ENCODE measurements at places on chromosomes 11 and 22. TPM values are rescaled to one million over a fixed set of nuclear protein-coding genes. Genes with fewer than 3 reads are reported as not detected.

GRCh38 chr11:118334745-118335144 lies 7.8 kb downstream of the CD3D start:
- no peak for DNase-seq

DNA sequence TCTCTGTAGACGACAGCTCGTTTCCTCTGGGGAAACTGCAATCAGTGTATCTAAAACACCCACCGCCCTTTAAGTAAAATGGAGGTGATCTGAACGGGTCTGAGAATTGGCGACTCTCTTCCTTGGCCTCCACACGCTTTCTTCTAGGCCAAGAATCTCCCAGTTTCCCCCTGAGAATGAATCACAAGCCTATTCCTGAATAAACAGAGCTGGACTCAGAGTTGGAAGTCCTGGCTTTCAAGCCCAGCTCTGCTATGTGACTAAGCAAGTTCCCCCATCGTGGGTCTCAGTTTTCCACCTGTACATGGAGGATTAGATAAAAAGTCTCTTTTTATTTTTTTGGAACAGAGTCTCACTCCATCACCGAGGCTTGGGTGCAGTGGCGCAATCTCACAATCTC lies 200.4 kb downstream of the MN1 start:
- DNase-seq: peak; percentile 72

The PNPLA3 gene
- total RNA-seq: 2.9 TPM

The SLC43A3 gene
- total RNA-seq: 44.3 TPM

- no peak for DNase-seq
These were observed 9.4 kb downstream of the KIAA0930 start for GRCh38 chr22:45231293-45231692.
